ENCODE measurements at places on chromosomes 11 and 22. TPM values are rescaled to one million over a fixed set of nuclear protein-coding genes. Genes with fewer than 3 reads are reported as not detected.

- peak; percentile 9 for DNase-seq
These were observed 20.8 kb downstream of the ADA2 start for GRCh38 chr22:17198170-17199002.

GRCh38 chr11:120547316-120547715, 35.8 kb downstream of the GRIK4 start:
- DNase-seq = no peak

DNA sequence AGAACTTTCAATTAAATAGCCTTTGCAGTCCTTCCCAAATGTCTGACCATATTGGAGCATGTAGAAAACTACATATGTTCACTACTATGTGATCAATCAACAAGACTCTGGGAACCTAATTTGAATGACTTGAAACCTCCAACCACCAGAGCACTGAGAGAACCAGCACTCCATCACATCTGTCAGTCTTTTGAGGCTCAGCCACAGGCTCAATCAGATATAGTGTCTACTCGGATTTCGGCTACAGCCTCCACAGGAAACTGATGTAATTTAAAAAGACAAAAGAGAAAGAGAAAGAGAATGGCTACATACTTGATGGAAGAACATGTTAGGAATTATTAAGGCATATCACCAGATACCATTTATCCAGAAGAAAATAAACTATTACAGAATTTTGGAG, 859.0 kb downstream of the FAM181B start:
- no peak for DNase-seq

- DNase-seq = no peak
These were observed 62.2 kb upstream of the VPREB1 start for GRCh38 chr22:22182218-22182989.

The KCNJ5 gene
- not detected for polyA plus RNA-seq

The DERL3 gene
- not detected for polyA plus RNA-seq
